NCI-H226 (cell line): ENCODE measurements at places on chromosomes 5 and 9.
A peak's percentile ranks its signal among the peaks of the same experiment; 100 is the strongest.

DNA sequence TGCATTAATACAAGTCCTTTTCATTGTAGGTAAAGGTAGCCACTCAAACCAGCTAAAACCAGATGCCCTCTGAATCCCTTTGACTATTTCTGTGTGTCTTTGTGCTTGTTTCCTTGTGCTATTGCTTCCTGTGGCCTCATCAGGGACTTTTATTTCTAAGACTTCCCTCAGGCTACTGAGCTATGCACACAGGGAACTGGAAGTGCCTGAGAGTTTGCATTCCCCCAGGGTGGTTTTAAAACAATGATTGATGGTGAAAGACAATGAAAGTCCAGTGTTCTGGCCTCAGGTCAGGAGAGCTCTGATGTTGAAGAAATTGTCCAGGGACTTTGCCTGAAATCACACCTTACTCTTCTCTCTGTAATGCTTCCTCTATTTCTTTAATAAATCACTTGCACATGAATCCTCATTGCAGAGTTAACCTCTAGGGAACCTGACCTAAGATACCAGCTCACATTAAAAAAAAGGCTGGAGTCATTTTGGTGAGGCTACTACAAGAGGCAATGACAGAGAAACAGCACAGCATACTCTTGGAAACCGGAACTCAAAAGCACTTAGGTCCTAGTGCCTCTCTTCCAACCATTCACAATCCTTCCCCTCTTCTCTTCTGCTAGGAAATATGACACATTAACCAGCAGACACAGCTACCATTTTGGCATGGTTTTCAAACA is 158.1 kb upstream of the NREP start:
- peak; percentile 20 for DNase-seq

- no peak for DNase-seq
Measured at GRCh38 chr5:150256410-150257064, 33.0 kb downstream of the CAMK2A start.

- no peak for DNase-seq
Measured at GRCh38 chr5:81105261-81105877, 127.8 kb upstream of the CKMT2 start.

DNA sequence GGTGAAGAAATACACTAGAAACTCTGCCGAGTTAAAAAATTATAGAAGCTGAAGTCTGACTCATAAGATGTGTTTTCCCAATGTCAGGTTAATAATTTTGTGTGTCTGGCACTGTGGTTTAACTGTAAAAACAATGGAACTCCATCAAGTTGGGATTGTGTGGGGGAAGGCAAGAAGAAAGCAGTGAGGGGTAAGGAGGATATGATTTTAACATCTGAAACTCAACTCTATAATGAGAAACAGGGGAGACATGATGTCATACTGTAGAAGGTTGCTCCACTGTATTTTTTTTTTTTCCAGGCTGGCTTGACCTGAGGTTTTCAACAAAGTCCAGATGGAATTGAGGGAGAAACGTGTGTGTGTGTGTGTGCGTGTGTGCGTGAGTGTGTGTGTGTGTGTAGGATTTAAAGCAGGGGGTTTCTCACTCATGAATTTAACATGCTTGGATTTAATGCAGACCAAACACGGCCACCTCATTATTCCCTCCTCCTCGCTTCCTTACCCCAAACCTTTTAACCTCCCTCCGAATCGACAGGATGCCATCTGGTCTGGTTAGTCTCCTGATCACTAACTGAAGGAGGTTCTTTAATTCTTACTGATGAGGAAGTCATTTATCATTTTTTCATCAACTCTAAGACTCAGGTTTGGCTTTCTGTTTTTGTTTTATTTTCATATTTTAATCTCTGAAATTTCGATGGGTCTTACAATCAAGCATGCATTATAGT is 140.2 kb upstream of the LPAR1 start:
- DNase-seq = no peak
